ELR (cell line): ENCODE measurements at places on chromosomes 16 and 17.

GRCh38 chr16:49440156-49441065 is 66.8 kb downstream of the C16orf78 start:
- DNase-seq: no peak

DNA sequence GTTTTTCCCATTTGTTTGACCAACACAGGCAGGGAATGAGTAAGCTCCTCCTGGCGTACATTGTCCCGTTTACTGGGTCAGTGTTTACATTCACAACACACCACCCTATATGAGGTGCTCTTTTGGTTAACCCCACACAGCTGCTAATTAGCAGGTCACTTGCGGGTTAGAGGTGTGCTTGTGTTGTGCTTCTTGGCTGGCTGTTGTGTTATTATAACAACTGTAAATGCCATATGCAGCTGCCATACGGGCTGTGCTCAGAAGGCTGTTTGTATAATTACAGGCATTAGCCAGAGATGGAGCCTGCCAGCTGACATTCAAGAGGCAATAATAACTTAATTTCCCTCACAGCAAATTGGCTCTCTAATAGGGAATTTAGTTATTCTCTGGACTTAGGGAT is 205.1 kb upstream of the ELAC2 start:
- DNase-seq: no peak

DNA sequence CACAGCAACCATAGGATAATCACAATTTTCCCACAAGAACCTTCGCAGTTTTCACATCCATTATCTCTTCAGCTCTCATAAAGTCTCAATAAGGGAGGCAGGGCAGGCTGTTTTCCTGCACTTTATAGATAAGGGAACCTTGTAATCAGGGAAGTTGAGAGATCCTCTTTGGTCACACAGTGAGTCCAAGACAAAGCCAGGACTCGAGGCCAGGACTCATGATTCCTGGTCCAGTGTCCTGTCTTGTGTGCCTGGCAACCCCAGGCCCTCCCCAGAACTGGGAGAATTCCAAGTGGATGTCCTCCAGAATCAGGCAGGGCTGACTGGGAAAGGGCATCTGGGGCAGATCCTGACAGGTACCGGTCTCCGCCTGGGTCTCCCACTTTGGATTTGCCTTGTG is 23.1 kb upstream of the PHF12 start:
- no peak for DNase-seq

GRCh38 chr17:3794557-3795389 is 6.2 kb downstream of the ITGAE start:
- peak; percentile 79 for DNase-seq

DNA sequence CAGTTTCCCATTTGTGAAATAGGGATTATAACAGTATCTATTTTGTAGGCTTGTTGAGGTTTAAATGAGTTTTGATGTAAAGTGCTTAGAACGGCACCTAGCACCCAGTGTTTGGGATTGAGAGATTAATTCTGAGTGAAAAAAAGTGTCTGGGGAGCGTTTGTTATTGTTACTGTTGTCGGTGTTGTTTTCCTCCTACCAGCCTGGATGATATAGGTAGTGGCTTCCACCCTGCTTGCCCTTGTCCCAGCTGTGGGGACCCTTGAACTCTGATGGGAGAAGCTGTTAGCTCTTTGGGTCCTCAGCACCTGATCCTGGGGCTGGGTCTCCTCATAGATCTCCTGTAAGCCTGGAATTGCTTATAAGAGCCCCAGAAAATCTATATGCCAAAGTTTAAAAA is 4.9 kb downstream of the FMNL1 start:
- DNase-seq: no peak

DNA sequence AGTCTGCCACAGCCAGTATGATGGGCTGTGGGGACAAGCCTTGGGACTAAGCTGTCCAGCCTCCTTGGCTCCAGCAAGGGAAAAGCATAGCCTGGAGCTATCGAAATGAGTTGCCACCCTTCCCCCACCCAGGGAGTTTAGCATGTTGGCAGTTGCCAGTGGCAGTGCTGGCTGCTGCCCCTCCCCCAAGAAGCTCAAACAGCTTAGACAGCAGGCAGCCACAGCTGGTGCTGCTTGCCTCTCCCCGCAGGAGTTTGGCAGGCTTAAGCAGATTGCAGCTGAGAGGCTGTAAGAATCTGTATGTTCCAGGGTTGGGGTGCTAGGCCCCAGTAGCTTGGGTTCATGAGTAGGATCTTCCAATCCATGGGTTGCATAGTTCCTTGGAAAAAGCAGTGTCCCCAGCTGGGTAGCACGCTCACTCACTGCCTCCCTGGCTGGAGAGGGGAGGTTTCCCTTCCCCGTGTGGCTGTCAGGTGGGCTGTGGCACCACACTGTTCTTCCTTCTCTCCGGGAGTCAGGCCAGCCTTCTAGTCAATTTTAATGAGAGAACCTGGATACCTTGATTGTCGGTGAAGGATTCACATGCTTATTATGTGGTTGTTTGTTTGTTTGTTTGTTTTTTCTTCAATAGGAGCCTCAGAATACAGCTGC is 506.1 kb downstream of the CDH11 start:
- DNase-seq: no peak

GRCh38 chr17:29569245-29569950 is 897 bp downstream of the TP53I13 start:
- peak; percentile 82 for DNase-seq

- no peak for DNase-seq
These were observed 12.7 kb upstream of the ANKFY1 start for GRCh38 chr17:4276514-4276913.

- no peak for DNase-seq
These were observed 109.7 kb downstream of the TOX3 start for GRCh38 chr16:52437277-52437670.

GRCh38 chr17:55411463-55411855 is 10.2 kb downstream of the MMD start:
- DNase-seq: no peak

- DNase-seq: no peak
These were observed 170.2 kb downstream of the CEP112 start for GRCh38 chr17:66021757-66022156.

DNA sequence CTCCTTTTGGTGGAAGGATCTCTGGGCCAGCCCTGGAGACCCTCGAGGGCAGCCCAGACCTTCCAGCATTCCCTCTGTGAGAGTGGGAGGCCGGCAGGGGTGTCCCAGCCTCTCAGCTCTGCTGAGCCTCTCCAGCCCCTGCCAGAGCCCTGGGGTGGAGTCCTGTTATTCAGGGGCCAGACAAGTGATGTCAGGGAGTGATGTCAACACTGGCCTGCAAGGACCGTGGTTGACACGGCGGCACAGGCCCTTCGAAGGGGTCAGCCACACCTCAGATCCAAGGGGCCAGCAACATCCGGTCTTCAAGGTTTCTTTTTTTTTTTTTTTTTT is 231.2 kb downstream of the KATNIP start:
- no peak for DNase-seq

DNA sequence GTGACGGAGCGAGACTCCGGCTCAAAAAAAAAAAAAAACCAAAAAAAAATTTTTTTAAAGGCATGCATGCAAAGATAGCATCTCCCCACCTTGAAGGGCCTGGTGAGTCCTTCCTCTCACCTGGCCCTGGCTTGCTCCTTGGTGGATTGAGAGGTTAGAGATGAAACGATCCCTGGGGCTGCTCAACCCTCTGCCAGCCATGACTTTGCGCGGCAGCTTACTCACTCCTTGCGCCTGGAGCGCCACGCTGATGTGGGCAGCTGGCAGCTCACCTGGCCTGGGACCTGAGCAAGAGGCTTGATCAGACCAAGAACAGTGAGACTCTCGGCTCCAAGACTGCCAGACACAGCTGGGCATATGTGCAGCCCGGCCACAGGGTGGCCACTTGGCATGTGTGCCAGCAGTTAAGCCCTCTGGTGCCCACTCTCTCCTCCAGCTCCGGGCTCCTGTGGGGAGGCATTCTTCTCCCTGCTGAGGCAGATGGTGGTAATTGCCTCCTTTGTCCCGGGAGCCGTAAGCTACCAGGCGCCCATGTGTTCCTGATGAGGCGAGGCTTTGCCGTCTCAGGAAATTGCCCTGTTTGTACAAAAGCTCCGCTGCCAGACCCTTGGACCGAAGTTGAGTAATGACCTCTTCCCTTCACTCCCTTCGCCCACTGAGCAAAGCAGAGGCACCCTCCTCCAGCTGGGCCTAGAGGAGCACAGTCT is 5.1 kb upstream of the EVPL start:
- no peak for DNase-seq

DNA sequence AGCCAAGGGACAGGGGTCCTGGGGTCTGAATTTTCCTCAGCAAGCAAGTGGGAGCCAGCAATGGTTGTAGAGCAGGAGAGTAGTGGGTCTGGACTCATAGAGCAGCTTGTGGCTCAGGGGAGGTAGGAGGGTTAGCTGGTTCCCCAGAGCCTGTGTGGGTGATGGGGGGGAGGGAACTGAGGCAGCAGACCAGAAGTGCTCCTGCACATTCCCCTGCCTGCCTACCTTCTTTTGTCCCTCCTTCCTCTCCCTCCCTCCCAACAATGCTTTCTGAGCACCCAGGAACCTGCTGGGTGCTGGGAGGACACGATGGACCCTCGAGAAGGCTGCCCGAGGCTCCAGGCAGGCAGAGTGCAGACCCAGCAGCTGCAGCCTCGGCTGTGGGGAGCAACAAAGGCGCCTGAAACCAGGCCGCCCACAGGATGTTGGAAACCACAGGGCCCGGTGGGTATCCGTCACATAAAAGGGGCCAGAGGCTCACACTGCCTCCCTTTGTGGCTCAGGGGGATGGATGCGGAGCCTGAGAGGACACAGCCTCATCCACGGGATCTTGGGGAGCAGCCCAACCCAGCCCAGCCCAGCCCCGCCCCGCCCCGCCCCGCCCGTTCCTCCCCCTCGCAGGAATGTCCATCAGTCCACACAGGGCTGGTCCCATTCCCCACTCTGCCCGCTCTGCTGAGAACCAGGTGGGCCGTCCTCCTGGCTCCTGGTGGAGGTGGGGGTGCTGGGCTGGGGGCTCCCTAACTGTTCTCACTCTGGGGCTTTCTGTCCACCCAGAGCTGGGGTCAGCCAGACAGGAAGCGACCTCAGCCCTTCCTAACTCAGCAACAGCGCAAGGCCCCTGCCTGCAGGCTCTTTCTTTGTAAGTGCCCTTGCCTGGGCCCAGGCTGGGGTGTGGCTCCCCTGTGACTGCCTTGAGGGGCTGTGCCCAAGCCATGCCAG is 1.7 kb upstream of the NLRC3 start:
- DNase-seq: peak; percentile 22

GRCh38 chr16:83136924-83137323 is 510.2 kb downstream of the CDH13 start:
- DNase-seq: no peak

DNA sequence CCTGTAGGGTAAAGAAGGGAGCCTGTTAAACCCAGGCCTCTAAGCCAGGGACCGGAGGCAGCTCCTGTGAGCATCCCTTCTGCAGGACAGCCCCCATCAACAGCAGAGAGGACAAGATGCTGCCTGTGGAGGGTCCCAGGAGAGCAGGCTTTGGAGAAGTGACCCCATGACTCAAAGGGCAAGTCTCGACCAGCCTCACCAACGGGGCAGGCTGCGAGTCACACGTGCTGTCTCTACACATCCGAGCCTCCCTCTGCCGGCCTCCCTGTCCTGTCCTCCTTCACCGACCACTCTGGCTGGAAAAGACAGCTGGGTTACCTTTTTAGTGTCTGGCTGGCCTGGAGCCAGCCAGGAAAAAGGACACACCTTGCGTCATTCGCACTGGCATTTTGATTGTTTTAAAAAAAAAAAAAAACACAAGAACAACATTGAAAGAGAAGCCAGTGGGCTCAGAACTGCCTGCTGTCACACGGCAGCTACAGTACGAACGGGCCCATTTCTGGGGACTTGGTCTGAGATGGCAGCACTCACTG is 74.5 kb upstream of the RCVRN start:
- DNase-seq: no peak

DNA sequence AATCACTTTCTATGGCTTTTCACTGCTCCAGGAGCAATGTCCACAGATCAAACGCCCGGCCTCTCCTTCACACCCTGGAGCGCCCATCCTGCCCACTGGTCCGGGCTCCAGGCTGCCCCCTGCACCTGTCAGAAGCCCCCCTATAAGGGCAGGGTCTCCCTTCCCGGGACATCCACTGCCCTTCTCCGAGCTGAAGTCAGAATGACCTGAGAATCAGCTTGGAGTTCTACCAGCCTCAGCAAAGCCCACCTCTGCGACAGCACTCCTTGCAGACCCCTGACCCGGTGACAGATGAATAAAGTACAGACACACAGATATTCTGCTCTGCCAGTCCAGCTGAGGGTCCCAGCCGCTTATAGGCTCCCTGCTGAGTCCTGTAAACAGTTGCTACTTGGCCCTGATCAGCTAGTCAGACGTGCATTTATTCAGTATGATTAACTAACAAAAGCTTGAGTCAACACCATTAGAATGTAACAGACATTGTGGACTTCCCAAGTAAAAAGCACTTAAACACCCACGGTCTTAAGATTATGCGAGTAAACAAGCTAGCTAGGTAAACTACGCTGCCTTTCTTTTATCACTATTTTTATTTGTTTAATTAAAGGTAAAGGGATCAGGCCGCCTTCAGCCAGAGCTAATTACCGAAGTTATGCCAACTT is 4.8 kb downstream of the SLC7A5 start:
- peak; percentile 58 for DNase-seq

DNA sequence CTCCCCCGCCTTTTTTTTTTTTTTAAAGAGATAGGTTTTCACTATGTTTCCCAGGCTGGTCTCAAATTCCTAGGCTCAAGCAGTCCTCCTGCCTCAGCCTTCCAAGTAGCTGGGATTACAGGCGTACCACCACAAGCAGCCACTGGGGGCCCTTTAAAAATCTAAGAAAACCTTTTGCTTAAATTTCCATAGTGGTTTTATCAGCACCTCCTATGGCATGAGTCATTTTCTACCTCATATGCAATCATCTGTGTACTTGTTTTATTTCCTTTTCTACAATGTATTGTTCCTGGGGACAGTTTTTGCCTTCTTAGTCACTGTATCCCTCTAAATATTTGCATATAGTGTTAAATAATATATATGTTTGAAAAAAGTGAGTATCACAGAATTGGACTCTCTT is 29.2 kb downstream of the GNA13 start:
- DNase-seq: peak; percentile 96

- peak; percentile 72 for DNase-seq
These were observed 235.3 kb downstream of the SEC14L1 start for GRCh38 chr17:77375917-77376651.

- no peak for DNase-seq
These were observed 662.0 kb downstream of the WWOX start for GRCh38 chr16:78761427-78761826.

DNA sequence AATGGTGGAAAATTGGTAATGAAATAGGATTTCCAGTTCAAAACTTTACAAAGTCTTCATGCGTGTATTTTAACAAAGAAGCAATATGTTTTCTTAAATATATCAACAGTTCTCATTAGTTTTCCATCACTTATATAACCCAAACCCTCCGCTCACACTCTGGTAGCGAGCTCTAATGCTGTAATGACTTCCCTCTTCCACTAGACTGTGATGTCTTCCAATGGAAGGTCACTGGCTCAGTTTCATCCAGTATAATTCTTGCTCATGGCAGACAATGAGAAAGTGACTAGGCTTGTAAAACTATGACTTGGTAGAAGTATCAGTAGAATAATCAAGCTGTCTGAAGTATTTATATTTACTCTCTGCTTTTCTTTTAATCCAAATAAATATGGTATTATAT is 32.8 kb downstream of the NETO2 start:
- peak; percentile 9 for DNase-seq

GRCh38 chr17:77728474-77728795 is 230.1 kb upstream of the TNRC6C start:
- DNase-seq: no peak

GRCh38 chr17:35373984-35374765 is 754 bp upstream of the SLFN11 start:
- peak; percentile 75 for DNase-seq

- no peak for DNase-seq
These were observed 14.2 kb downstream of the NFAT5 start for GRCh38 chr16:69579783-69580481.
